ENCODE measurements at places on chromosomes 2 and 18.

DNA sequence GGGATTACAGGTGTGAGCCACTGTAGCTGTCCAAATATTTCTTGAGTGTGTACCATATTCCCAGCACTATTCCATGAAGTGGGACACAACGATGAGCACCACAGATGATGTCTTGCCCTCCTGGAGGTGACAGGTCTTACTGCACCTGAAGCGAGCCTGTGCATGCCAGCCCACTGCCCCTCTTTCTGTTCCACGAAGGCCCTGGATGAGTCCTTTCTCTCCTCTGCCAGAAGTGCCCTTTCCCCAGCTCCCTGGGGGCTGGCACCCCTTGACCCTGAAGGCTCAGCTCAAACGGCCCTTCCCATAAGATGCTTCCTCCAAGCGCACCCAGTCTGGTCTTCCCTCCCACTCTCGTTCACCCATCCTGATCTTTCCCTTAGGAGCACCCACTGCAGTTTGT, 5.5 kb downstream of the ATP6V1B1 start:
- no peak for DNase-seq

GRCh38 chr2:134181219-134181618, 72.7 kb upstream of the MGAT5 start:
- DNase-seq, result no peak

GRCh38 chr2:121611730-121612705, 37.2 kb downstream of the CLASP1 start:
- DNase-seq, result no peak

- no peak for DNase-seq
Observed at GRCh38 chr2:137254052-137254451, 488.7 kb downstream of the THSD7B start.

DNA sequence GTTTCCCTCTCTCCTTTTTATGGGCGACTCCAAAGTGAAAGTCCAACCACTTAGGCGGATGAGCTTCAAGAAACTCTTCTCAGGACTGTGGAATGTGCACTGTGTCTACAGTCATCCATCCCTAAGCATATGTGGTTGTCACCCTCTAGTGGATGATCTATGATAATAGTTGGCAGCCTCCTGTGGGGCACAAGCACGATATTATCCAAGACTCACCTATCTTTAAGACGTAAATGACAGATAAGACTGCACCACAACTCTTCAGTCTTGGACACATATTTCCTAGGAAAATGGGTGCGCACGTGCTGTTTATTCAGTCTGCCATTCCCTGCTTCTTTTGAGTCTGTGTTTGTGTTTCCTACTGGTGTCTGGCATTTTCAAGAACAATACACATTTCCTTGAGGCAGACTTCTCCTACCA, 145.5 kb upstream of the CTAGE1 start:
- DNase-seq, result no peak

- no peak for DNase-seq
Observed at GRCh38 chr2:12714391-12715221, 2.1 kb upstream of the TRIB2 start.

- DNase-seq, result no peak
Observed at GRCh38 chr2:239944694-239945551, 80.2 kb downstream of the NDUFA10 start.

DNA sequence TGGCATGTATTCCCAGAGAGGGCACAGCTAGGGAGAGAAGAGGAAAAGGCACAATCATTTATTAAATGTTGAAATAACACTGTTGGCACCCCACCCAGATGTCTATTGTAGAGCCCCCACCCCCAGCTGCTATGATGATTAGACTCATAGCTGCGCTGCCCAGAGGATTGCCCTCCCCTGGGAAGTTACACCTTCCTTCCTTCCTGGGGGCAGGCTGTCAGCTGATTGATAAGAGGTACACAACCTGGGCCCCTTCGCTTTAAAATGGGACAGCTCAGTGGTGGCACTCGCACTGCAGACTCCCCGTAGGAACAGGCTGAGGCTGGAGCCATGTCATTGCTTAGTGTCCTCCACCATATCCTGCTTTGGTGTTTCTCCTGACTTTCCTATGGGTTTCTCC, 18.1 kb downstream of the TEX51 start:
- no peak for DNase-seq

DNA sequence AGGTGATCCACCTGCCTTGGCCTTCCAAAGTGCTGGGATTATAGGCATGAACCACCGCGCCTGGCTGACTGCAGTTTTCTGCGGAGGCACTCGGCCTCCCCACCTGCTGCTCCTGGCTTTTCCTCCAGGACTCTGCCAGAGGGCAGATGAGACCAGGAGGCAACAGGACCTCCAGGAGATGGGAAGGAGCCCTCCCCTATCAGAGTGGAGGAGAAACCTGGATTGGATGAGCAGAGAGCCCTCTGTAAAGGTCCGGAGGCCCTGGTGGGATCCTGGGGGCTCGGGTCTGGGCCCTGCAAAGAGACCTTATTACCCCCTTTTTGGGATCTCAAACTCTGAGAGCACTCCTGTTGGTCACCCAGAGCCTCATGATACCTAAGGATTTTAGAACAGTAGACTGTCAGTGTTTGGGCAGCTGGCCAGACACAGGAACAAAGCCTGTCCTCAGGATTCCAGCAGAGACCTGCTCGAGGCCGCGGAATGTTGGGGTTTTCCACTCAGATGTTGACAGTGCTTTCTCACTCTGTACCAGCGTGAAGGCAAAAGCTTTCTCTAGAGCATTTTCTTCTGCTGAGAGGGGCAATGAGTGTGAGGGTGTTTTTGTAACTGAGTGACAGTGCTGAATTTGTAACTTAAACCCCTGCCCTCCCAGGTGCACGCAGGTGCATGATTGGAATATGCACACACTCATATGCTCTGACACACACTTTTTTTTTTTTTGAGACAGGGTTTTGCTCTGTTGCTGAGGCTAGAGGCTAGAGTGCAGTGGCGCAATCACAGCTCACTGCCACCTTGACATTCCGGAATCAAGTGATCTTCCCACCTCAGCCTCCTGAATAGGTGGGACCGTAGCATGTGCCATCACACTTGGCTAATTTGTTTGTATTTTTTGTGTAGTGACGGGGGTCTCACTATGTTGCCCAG, 48.4 kb downstream of the NPPC start:
- DNase-seq, result no peak

GRCh38 chr2:8837795-8838140, 355 bp upstream of the KIDINS220 start:
- DNase-seq, result no peak

DNA sequence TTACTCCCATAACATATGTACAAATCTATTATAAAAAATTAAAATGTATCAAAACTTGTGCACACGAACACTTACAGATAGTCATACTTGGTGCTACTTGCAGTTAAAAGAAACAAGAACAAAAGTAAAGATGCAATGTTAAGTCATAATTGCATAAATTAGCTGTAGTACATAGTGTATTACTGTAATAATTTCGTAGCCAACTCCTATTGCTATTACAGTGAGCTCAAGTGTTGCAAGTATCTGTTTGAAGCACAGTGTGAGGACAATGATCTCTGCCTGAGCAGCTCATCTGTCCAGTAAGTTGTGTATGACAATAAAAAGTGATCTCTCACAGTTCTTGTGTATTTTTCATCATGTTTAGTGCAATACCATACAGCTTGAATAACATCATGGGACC, 7.5 kb upstream of the SERPINB13 start:
- DNase-seq, result no peak

DNA sequence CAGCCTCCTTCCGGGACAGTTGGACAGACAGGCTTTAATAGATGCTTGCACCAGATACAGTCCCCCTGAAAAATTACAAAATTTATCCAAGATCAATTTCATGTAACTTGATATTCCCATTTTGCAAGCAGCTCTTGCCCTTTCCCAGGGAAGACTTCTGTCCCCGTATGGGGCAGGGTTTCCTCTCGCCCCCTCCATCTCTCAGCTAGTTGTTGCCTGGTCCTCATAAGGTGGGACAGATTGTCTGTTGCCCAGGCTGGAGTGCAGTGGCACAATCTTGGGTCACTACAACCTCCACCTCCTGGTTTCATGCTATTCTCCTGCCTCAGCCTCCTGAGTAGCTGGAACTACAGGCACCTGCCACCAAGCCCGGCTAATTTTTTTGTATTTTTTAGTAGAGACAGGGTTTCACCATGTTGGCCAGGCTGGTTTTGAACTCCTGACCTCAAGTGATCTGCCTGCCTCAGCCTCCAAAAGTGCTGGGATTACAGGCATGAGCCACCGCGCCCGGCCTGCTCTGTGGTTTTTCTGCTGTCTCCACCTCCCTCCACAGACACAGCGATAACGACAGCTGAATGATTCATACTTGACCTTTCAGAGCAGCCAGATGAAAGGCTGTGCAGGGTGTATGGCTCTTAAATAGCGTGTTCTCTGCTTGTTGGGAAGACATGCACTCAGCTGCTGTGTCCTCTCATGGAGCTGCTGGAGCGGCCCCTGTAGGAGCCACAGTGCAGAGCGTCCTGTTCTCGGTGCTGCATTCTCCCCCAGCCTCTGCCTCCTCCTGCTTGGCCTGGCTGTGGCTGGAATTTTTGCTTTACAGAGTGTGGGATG, 61.4 kb downstream of the TTC39C start:
- peak; percentile 48 for DNase-seq

GRCh38 chr2:55111230-55111569, 60.9 kb upstream of the RTN4 start:
- DNase-seq, result no peak

DNA sequence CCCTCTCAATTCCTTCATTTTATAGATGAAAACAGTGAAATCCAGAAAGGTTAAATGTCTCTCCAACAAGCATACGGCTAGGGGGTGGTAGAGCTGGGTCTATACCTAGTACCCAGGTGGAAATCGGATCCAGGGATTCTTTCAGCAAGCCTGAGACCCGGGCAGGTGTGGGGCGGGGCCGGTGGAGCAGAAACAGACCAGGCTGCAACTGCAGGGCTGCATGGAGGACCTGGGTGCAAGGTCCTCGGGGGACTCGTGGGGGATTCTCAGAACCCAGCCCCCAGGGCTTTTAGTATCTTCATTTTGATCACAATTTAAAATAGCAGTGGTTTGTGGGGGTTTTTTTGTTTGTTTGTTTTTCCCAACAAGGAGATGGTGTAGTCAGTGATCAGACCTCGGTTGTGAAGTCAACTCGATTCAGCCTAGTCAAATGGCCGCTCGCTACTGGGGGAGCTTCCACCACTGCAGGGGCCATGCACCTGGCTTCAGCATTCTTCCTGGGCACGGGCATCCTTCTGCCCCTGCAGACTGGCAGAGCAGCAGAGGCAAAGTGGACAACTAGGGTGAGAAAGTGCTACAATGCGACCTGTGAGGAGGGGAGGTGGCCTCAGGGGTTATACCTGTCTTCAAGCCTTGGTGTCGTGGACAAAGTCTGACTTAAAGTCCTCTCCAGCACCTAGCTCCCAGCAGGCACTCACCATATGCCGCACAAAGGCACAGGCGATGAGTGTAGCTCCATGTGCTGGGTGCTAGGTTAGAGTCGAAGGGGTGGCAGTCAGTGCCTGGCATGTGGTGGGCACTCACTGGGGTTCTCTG, 46.3 kb downstream of the GORASP2 start:
- no peak for DNase-seq

DNA sequence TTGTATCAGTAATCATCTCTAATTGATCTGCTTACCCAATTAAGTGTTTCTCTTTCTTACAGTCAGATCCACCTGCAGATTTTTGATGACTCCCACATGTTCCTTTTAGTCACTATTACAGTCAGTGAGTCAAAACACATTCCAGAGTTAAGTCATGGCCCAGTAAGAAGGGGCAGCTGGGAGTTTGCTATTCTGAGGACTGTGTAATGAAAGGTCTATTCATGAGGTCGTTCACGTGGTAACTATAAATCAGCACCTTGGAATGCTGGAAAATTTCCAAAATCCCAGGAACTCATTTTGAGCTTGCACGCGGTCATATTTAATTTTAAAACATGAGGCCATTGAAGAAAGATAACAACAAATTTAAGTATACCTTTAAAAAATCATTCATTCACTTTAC, 252.5 kb downstream of the XIRP2 start:
- no peak for DNase-seq

DNA sequence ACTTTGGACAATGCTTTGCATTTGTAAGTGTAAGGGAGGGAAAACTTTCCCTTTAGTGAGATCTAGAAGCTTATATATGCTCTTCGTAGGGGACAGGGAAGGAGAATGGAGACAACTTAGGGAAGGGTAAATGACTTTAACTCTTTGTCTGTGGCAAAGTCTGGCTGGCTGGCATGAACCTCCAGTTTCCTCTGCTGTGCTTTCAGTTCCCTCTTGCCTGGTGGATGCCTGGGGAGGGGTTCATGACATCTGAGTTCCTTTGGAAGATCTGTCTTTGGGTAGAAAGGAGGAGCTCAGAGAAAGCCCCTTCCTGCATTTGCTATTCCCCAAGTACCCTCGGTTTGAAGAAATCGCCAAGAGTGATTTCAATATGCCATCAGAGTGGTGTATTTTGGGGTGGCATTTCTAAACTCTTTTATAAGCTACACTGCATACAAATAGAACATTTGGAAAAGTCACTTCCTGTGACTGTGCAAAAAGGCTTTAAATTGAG, 143.6 kb downstream of the VAPA start:
- no peak for DNase-seq

DNA sequence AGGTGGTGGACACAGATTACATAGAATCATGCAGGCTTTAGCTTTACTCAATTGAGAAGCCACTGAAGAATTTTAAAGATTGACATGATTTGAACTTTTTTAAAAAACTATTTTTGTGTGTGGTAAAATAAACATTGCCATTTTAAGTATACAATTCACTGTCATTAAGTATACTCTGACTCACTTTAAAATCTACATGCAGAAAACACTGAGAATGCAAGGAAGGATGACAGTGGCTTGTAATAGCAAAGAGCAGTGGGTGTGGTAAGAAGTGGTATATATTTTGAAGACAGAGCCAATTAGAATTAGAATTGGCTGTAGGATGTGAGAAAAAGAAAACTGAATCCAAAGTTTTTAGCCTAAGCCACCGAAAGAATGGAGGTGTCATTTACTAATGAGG, 14.9 kb downstream of the TRMT61B start:
- DNase-seq, result no peak

GRCh38 chr2:135785032-135785431, 43.4 kb downstream of the UBXN4 start:
- DNase-seq, result no peak

- no peak for DNase-seq
Observed at GRCh38 chr18:35553300-35553699, 28.2 kb upstream of the GALNT1 start.

GRCh38 chr2:37529830-37530415, 141.5 kb downstream of the CDC42EP3 start:
- DNase-seq, result no peak

Measured in stimulated activated CD8-positive, alpha-beta memory T cell treated with anti-CD3 and anti-CD28 coated beads, Interleukin-4, amount 100 ng/mL, for 1 hour (primary cell).